ENCODE measurements at places on chromosomes 12 and 14.

GRCh38 chr12:45575823-45576475 lies 153.6 kb upstream of the ARID2 start:
- DNase-seq, result no peak

DNA sequence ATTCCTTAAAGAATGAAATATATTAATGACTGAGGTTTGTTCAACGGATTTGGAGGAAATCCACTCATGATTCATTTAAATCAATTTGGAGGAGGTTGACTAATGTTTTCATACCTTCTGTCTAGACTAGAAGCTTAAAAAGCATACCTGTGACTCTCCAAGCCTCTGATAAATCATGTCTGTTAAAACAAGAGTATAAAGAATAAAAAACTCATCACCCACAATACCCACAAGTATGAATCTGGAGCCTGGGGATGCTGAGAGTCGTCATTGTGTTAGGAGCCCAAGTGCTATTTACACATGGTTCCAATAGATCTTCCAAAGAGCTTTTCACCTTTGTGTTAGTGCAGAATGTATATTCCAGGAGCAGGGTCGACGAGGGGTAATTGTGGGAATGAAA lies 86.8 kb upstream of the ADAMTS20 start:
- DNase-seq, result no peak

DNA sequence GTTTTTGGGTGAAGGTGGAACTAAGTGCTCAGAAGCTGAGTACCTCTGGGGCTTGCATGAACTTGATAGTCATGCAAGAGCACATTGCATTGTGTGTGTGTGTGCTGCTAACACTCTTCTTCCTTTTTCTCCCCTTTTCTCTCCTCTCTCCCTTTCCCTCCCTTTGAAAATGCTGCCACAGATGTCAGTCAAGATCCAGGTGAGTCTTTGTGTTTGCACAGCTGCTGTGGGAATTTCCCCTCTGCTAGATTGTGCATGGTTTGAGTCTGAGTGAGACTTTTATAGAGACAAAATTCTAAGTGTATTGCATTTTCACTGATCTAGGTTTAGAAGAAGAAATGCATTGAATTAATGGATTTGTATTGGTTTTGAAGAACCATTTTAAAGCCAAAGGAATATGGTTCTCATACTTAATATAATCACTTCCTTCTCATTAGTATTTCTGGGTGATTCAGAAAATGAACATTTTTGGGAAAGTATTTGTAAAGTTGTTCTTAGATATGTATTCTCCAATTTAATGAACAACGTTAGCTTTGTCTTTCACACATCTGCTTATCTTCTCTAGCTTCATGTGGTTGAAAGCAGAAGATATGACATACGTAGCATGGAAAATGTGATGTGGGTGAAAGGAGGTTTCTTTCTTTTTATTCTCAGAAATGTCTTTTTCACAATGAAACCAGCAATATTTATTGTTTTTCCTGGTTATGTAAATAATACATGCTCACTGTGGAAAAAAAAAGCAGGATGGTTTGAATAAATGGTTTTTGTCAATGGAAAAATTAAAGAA lies 108.5 kb downstream of the NRXN3 start:
- no peak for DNase-seq

DNA sequence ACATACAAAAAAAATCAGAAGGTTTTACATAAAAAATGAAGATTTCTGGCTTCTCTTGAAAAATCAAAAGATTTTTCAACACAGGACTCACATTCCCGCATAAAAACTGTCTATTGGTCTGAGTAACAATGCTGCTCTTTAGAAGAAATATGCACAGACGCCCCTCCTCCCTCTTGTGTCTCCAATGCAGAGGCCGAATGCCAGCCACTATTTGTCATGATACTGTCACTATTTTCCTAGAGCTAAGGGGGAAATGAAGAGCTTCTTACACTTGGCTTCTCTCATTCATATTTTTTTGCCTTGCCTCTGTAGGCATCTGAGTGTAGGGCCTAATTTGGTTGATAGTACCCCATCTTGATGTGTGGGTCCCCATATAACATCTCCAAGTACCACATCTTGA lies 98.0 kb downstream of the BBS10 start:
- no peak for DNase-seq

DNA sequence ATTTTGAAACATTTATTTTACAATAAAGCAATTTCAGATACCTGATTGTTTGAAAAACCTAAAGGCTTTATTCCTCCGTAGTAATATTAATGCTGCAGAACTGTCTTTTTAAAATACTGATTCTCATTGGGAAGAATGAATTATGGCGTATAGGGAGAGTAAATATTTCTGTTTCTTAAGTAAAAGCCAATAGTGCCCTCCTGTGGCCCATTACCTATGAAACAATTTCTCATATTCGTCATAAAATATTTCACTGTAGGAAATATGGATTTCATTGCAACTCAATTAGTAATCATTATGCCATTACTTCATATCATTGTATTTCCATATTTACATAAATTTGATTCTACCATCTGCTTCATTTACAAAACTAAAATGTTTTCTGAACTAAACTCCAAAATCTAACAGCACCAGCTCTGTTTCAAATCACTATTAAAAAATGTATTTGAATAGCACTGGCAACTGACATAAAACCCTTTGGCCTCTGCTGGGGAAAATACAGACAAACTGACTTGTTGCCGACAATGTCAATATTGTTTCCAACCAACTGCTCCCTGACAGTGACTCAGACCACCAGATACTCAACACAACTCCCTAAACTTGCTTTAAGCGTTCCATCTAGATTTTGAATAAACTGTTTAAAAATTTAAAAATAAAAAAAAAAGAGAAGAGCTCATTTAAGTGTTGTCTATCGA lies 290.3 kb downstream of the NAV3 start:
- DNase-seq, result no peak

Data from smooth muscle cell of the brain vasculature (primary cell).